Activated CD4-positive, alpha-beta T cell treated with anti-CD3 and anti-CD28 coated beads for 48 hours (primary cell): ENCODE measurements at places on chromosomes 1 and 21.

DNA sequence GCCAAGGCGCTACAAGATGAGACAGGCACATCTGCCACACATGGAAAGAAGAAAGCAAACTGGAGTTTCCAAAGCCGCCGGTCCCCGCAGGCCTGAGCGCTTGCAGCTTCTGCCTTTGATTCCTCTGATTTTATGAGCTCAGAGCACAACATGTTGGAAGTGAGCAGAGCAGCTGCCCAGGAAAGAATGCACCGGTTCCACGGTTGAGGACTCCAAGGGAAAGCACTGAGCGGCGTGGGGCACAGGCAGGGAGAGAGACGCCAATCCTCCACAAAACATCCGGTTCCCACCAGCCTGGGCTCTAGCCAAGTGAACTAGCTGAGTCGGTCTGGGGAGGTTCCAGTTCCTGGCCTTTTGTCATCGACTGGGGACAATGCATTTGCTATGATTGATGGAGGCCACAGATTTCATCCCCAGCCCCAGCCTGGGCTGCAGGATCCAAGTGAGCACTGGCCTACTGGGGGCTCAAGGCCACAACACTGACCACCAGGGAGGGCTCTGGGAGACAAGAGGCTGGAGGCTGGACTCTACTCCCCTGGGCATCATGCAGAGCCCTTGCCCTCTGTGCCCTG lies 253.1 kb upstream of the IRF2BP2 start:
- DNase-seq: no peak

- no peak for DNase-seq
These were observed 116.0 kb downstream of the TTLL7 start for GRCh38 chr1:83882906-83883305.

- no peak for DNase-seq
These were observed 69.1 kb downstream of the DISC1 start for GRCh38 chr1:231695439-231696255.

DNA sequence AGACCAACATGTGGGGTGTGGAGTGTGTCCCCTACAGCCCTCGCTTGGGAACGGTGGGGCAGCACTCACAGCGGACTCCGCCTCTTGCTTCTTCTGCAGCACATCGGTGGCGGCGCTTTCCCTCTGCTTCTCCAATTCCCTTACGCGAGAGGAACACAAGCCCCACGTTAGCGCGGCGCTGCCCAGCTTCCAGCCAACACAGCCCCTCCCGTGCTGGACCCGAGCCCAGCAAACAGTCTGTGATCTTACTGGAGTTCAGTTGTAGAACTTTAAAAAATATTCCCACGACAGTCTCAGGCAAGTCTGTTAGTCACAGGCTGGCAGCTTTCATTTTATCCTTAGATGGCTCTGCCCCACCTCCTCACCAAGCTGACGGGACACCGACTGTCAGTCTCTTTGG lies 13.6 kb downstream of the THAP3 start:
- no peak for DNase-seq

- DNase-seq: no peak
These were observed 102.0 kb downstream of the FMN2 start for GRCh38 chr1:240193679-240194078.

- DNase-seq: no peak
These were observed 8.9 kb upstream of the C1orf216 start for GRCh38 chr1:35727434-35728040.

GRCh38 chr1:175033953-175034352 lies 10.7 kb upstream of the MRPS14 start:
- DNase-seq: no peak

DNA sequence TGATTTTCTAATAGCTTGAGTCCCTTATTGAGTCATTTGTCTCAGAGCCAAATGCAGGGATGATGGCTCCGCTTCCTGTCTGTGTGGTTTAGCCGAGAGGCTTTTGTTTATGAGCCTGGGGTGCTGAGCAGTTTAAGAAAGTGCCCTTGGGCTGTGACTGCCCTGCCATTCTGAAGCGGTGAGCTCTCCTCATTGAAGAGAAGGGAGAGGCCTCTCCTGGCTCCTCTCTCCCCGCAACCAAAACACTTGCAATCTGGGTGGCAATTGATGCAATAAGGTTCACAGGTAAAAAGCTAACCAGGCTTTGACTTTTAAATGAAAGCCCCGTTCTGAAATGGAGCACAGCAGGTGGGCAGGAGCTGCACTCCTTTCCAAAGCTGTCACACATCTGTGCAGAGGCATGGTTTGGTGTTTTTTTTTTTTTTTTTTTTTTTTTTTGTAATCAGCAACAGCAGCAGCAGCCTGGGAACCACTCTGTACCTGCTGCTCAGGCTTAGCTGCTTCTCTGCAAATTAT lies 403.7 kb downstream of the SIPA1L2 start:
- DNase-seq: peak; percentile 37

- DNase-seq: no peak
These were observed 15.1 kb upstream of the ADORA1 start for GRCh38 chr1:203112475-203112874.

DNA sequence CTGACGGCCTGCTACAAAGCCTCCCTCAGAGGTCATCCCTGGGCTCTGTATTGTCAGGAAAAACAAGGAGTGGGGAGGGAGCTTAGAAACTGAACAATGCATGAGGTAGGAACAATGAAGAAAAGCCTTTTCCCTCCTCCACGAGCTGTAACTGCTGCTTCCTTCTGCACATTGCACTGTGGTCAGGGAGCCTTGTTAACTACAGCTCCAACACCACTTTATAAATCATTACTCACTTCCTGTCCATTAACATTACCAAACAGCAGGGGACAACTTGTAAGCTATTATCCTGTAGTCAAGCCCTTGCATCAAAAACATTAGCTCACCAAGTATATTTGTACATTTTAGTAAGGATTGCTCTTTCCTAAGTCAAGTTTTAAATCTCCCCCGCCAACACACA lies 336.0 kb upstream of the NR5A2 start:
- no peak for DNase-seq

- no peak for DNase-seq
These were observed 132.7 kb downstream of the PLPP3 start for GRCh38 chr1:56446531-56447098.

- peak; percentile 31 for DNase-seq
These were observed 92.1 kb upstream of the C1orf174 start for GRCh38 chr1:3992103-3992556.

DNA sequence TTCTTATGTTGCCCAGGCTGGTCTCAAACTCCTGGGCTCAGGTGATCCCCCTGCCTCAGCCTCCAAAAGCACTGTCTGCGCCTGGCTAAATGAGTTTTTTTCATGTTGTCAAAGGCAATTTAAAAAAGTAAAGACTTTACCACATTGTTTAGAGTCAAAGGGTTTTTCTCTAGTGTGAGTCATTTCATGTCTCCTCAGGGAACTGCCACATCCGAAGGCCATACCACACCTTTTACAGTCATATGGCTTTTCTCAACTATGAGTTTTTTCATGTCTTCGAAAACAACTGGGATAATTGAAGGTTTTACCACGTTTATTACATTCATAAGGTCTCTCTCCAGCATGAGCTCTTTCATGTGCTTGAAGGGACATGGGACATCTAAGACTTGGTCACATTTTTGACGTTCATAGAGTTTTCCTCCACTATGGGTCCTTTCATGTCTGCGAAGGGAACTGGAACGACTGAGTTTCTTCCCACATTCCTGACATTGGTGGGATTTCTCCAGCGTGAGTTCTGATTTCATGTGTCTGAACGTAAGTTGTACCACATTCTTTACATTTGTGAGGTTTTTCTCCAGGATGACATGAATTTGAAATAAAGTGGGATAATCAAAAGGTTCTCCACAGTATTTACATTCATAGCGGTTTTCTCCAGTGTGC lies 65.6 kb downstream of the UCHL5 start:
- no peak for DNase-seq

- DNase-seq: no peak
These were observed 957.9 kb upstream of the ADGRL2 start for GRCh38 chr1:80842796-80843195.

- peak; percentile 51 for DNase-seq
These were observed 20.9 kb downstream of the POFUT2 start for GRCh38 chr21:45266518-45267389.

DNA sequence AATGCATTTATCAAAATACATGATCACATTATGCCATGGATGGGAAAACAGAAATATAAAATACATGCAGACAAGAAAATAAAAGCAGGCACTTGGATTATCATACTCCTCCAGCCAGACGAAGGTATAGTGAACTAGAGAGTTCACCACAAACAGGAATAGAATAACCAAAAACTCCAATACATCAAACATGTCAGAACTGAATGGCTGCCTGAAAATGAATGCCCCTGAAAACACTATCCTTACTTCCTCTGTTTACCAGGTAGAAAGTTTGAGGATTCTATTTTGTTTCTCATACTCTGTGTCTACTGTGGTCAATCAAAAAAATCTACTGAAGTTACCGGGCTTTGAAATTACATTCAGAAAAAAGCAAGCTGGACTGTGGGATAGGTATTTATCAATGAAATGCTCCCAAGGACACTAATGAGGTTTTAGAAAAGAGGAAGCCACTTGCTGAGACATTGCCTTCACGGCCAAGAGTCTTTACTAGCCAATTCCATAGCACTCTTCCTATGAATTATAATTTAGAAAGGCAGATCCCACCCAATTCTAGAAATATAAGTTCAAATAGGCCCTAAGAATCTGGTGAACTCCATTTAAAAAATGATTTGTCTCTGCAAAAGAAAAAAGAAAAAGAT lies 197.7 kb downstream of the SMYD3 start:
- no peak for DNase-seq

DNA sequence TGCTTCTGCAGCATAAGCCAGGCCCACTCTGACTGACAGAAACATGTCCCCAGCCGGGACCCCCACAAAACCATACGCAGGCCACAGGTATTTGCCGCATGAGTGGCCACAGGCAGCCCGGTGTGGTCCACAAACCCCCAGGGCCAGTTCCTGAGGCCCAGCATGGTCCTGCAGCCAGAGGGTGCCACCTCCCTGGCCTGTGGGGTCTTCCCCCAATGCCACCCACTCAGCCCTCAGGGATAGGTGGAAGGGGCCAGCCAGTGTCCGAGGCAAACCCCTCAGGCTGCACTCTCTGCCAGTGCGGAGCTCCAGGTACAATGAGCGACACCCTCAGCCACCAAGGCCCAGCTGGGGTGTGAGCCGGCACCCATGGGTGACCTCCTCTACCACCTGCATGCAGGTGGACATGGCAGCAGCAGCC lies 43.5 kb downstream of the UBE2G2 start:
- no peak for DNase-seq

GRCh38 chr1:65063025-65063424 lies 85.0 kb upstream of the AK4 start:
- no peak for DNase-seq

- no peak for DNase-seq
These were observed 6.2 kb downstream of the MEF2D start for GRCh38 chr1:156494309-156494895.

GRCh38 chr1:228903434-228904071 lies 168.3 kb downstream of the RHOU start:
- DNase-seq: no peak

GRCh38 chr21:34603002-34603709 lies 11.8 kb downstream of the RCAN1 start:
- DNase-seq: peak; percentile 82

GRCh38 chr1:244435562-244436205 lies 16.0 kb downstream of the ADSS2 start:
- peak; percentile 48 for DNase-seq

GRCh38 chr1:10236405-10237156 lies 26.2 kb downstream of the KIF1B start:
- DNase-seq: no peak

DNA sequence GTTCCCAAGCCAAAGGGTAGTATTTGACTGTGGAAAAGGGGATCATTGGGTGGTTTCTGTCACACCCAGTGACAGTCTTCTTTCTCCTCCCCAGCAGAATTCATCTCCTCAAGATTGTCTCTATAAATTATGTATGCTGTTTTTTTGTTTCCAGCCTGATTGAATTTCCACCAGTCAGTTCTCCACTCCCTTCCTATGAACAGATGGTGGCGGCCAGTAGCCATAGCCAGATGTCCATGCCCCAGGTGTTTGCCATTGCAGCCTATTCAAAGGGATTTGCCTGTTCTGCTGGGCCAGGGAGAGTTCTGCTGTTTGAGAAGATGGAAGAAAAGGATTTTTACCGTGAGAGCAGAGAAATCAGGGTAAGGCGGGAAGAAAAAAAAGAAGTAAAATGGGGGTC lies 12.9 kb downstream of the CFAP57 start:
- DNase-seq: no peak

- no peak for DNase-seq
These were observed 12.5 kb downstream of the EPS15 start for GRCh38 chr1:51506537-51506936.

GRCh38 chr1:157753611-157754010 lies 23.3 kb downstream of the FCRL2 start:
- no peak for DNase-seq

DNA sequence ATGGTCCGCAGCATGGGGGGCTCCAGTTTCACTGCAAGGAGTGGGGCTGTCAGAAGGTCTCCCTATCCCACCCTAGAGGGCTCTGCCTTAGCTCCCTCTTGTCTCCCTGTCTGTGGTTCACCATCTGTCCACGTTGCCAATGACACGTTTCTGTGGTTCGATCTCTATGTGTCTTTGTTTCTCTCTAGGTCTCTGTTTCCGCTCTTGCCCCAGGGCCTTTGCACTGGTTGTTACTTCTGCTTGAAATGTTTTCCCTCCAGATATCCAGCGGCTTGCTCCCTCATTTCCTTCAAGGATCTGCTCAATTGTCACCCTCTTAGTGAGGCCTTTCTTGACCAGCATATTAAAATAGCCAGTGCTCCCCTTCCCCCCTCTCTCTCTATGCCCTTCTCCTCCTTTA lies 8.5 kb upstream of the MRPS15 start:
- no peak for DNase-seq
